ENCODE measurements at places on chromosomes 11 and 22.

DNA sequence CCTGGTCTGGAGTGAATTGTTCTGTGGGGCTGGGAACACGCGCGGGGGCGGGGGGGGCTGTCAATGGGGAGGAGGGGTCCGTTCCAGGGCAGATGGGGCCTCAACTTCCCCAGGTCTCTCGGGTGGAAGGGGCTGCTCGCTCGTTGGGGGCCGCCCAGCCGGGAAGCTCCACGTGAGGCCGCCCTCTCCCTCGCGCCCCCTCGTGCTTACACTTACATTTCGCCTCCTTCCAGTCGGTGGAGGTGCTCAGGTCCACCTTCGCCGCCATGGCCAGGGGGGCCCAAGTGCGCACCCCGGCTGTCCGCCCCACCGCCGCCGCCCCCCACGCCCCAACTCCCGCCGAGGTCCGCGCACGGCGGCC is 452 bp downstream of the MACROD1 start:
- DNase-seq: no peak

- DNase-seq: no peak
Measured at GRCh38 chr11:113473983-113474361, 1.2 kb downstream of the DRD2 start.

DNA sequence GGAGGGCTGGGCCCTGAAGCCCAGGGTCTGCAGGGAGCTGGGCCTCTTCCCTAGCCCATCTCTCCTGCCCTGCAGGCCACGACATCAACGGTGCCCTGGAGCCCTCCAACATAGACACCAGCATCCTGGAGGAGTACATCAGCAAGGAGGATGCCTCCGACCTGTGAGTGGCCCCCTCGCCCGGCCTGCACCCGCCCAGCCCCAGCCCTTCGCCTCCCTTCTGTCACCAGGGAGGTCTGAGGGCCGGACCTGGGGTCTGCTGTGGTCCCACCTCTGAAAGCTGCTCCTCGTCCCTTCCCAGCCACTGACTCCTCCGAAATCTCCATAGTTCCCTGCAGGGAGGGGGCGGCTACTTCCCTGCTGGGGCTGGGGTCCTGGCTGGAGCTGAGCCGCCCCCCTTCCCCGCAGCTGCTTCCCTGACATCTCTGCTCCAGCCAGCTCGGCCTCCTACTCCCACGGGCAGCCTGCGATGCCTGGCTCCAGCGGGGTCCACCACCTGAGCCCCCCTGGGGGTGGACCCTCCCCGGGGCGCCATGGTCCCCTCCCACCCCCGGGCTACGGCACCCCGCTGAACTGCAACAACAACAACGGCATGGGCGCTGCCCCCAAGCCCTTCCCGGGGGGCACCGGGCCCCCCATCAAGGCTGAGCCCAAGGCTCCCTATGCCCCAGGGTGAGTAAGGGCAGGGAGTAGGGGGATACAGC is 13.3 kb downstream of the MYRF start:
- no peak for DNase-seq

GRCh38 chr11:64092111-64092760 is 56.5 kb downstream of the FLRT1 start:
- peak; percentile 89 for DNase-seq

GRCh38 chr11:115122274-115122673 is 381.9 kb downstream of the CADM1 start:
- no peak for DNase-seq

GRCh38 chr11:76456571-76456970 is 11.8 kb downstream of the EMSY start:
- DNase-seq: no peak

- no peak for DNase-seq
Measured at GRCh38 chr22:43707648-43708047, 104.5 kb downstream of the EFCAB6 start.

DNA sequence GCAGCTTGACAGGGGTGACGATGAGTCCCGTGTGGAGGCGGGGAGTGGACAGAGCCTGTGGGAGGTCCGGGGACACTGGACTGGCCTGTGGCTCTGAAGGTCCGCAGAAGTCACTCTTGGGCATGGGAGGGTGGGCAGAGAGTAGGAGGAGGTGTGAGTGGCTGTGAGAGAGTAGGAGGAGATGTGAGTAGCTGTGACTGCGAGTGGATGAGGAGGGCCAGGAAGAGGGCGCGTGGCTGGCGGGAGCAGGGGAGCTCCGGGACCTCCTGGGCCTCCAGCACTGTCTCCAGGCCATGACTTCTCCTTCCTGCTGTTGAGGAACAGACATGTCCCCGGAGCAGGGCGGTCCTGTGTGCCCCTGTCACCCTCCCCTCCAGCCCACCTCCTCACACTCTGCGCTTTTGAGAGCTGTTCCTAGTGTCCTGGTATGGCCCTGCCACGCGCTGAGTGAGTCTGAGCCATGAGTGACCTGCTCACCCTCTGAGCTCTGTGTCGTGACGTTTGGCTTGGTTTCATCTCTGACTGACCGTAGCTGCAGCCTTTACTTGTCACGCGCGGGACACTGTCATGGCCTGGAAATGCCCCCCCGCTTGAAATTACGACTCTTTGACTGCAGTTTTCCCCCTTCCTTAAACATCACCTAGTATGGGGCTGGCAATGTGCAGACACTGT is 391.5 kb downstream of the TBC1D22A start:
- no peak for DNase-seq

GRCh38 chr11:46907606-46908005 is 10.7 kb downstream of the LRP4 start:
- DNase-seq: no peak
